Cardiac muscle cell (in vitro differentiated cells and primary cell): ENCODE measurements at places on chromosomes 11 and 22. TPM values are rescaled to one million over a fixed set of nuclear protein-coding genes. Genes with fewer than 3 reads are reported as not detected.
A peak's percentile ranks its signal among the peaks of the same experiment; 100 is the strongest.

DNA sequence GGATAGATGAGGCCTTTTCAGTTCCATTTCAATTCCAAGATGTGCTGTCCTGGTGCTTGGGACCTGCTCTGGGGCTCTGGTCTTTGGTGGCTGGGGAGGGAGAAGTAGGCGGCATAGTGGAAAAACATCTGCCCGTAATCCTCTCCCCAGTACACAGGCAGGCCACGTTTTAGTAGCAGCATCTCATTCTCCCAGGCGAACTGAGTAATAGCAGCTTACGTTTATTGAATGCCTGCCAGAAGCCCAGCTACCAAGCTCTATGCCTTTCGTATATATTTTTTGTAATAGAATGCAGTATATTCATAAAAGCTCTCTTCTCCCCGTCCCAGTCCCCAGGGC is 11.4 kb downstream of the ACO2 start:
- DNase-seq = no peak

DNA sequence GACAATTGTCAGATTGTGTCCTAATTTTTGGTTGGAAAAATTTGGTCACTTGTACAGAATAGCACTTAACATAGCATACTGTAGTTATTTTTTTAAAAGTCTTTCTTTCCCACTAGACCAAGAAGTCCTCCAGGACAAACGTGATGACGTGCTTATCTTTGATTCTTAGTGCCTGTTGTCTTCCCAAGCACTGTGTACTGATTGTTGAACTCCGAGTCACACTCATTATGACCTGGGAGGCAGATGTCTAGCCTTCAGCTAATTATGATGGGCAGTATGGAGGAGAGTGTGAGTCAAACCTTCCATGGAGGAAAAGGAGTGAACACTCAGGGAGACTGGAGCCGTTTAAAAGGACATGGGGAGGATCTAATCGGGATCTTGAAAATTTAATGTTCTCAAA is 119.8 kb downstream of the SPON1 start:
- peak; percentile 44 for DNase-seq

GRCh38 chr11:9330387-9331384 is 16.3 kb upstream of the TMEM41B start:
- no peak for DNase-seq

DNA sequence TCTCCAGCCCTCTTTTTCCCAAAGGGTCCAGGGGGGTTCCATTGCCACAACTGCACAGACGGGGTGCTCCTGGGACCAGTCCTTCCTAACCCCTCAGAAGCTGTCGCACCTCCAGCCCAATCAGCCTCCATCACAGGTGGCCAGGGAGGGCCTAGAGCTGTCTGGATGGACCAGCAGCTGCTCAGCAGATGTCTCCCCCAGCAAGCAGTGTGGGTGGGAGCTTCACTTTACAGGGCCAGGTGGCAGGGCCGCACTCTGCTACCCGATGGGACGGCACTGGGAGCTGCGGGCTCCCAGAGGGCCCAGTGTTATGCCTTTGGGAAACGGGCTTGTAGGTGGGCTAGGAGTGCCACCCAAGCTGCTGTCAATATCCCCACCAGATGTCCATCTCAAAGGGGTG is 120.5 kb downstream of the DSCAML1 start:
- DNase-seq = no peak

REXO2 gene
- total RNA-seq = 58.9 and 62.8 TPM in 2 replicates

DNA sequence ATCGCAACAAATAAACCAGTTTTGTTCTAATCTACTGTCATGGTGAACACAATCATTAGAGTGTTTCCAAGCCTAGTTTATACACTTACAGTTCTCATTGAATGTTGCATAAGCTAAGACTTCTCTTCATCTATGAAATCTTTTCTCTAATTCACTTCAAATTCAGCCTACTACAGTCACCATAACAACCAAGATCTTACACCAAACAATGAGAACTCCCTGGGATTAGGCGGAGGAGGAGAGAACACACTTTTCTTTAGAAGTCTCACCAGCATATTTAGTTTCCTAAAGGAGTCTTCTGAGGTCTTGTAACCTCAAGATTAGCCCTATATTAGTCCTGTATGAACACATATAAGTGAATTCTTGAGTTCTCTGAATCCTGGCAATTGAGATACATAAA is 1889.7 kb downstream of the LRRC4C start:
- DNase-seq = no peak
